Activated T-cell treated with anti-CD3 and anti-CD28 coated beads for 4 hours (primary cell): ENCODE measurements at places on chromosomes 1 and 21.

- no peak for DNase-seq
These were observed 35.5 kb downstream of the VPS26C start for GRCh38 chr21:37231671-37232070.

- no peak for DNase-seq
These were observed 17.2 kb upstream of the SLC25A44 start for GRCh38 chr1:156176610-156177210.

DNA sequence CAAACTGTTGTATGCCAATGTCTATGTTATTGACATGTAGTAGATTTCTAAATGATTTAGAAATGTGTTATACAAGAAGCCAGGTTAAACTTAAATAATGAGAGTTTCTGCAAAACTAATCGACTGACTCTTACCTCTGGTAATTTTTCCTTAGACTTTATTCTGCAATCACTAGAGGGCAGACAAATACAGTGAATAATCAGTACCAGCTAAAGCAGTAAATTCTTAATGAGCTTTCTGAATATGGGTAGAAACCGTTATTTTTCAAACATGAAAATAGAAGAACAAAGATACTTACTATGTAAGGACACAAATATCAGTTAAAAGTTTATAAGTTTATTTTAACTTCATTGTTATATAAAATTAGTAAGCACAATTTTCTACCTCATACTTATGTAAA lies 97.9 kb upstream of the RGS1 start:
- DNase-seq: no peak

DNA sequence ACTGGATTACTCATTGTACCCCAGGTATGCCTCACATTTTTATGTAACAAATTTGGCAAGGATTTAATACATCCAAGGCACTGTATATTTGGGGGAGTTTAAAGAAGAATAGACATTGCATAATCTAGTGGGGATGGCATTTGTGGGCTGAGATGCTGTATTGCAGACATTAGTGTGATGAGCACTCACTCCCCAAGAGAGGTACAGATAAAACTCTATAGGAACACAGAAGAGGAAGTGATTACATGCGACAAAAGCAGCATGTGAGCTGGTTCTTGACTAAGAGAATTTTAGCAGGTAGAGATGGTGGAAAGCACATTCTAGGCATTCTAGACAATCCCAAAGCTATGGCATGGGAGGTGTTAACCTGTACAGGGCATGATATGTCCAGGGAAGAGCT lies 24.2 kb upstream of the CDC14A start:
- no peak for DNase-seq

- DNase-seq: no peak
These were observed 17.5 kb downstream of the BACH1 start for GRCh38 chr21:29316029-29316742.

DNA sequence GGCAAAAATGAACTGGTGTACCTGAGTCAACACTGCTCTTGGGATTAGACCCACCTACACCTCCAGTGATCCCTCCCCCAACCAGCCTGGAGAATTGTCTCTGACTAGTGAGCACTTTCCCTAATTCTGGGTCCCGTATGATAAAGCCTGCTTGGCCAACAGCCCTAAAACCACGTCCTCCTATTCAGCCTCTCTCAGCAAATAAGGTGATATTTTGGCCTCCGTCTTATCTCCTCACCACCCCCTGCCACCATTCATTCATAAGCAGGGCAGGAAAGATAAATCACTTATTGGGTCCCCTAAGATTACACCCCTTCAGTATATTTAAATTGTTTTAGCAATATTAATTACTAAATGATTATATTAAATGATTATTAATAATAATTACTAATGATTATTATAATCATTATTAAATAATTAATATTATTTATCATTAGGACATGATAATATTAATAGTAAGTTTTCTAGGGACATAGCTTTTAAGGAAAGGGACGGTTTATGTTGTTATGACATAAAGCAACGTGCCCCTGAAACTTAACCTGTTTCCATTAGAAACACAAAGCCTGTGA lies 108.0 kb downstream of the DUSP10 start:
- no peak for DNase-seq

DNA sequence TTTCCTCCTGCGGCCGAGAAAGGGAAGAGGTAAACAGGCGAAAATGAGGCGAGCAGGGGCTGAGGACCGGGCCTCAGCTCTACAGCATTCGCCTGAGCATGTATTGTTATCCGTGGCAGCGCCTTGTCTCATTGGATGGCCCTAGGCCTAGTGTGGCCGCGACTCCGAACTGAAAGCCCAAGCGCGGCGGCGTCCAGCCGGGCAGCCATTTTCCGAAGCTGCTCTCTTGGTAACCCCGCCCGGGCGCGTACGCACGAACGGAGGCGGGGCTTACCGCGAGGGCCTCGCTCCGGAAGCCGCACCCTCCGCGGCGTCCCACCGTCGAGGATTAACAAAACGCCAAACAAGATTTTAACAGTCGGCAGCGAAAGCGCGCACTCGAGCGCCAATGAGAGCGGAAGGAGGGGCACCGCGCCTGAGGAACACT lies 797 bp upstream of the USP1 start:
- peak; percentile 91 for DNase-seq

DNA sequence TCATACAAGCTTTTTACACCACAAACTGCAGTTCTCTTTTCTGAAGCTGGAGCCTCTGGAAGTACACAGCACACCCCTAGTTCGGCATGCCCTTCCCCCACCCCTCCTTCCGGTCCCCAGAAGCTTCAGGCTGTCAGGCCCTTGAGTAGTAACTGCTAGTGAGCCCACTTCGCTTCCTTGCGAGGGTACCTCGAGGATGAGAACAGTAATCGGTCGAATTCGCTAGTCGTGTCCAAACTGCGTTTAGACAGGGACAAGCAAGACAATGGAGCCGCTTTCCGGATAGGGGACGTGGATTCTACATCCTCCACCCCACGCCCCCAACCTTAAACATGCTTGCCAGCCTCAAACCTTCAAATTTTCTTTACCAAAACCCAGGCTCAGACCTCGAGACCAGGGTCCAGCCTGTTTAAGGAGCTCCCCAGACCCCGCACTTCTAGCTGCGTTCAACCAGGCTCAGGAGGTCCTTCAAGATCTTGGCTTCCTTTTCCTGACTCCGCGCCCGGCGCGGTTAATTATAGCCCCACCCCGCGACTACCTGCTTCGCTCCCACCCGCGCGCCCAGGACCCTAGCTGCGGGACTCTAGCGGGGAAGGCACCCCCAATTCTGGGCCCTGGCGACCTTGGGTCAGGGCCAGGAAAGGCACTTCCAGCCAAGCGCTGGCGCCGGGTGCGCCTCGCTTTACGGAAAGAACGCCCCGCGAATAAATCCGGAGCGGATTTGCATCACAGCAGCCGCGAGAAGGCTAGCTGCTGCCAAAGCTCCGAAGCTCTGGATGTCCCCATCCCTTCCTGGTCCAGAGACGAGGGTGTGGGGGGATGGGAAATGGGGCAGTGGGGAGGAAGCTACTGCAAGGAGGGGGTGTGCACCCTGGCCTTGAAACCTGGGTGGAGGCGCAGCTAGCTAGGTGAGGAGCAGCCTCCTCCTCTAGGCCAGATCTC lies 8.1 kb upstream of the TSPAN1 start:
- peak; percentile 17 for DNase-seq

GRCh38 chr1:27544834-27545233 lies 54.9 kb upstream of the WASF2 start:
- DNase-seq: no peak

- no peak for DNase-seq
These were observed 27.1 kb downstream of the AHDC1 start for GRCh38 chr1:27576806-27577227.

- DNase-seq: no peak
These were observed 124.4 kb upstream of the IRF2BP2 start for GRCh38 chr1:234734412-234734835.

DNA sequence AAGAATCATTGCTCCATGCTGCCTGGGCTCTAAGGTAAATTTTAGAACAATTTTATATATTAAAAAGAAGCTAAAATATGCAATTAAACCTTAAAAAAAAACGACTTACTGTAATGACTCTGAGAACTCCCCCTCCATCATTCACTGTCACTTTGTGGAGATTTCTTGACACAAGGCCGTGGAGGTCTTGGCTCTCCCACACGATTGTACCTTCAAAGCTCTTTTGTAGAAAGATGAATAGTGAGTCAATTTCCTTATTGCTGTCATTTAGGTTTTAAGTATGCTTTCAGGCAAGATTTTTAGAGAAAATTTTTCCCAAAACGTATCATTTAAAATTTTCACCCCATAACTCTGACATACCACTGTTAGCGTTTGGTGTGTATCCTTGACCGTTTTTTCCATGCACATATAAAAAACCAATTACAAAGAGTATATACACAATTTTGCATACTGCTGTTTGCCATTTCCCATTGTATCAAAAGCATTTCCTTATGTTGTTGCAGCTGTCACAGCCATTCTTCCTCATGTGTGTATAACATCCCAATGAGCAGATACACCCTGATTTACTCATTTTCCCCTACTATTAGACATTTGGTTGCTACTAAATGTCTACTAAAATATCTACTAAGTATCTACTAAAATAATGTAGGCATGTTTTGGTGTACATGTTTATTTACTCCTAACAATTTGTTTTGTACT lies 33.4 kb downstream of the B3GALNT2 start:
- no peak for DNase-seq

DNA sequence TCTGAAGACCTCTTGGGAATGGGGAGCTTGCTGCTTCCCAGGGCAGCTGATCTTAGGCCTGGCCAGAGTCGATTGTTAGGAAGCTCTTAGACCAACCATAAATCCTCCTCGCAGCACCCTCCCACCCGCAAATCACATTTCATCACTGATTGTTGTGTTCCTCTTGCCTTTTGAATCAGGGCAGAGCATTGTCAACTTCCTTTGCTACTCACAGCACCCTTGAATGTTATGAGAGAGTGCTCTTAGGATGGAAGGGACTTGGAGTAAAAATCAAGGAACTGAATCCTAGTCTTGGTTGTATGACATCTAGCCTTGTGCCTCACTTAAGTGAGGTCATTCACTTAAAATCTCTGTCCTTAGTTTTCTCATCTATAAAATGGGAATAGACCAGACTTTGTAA lies 3.0 kb downstream of the VASH2 start:
- no peak for DNase-seq

DNA sequence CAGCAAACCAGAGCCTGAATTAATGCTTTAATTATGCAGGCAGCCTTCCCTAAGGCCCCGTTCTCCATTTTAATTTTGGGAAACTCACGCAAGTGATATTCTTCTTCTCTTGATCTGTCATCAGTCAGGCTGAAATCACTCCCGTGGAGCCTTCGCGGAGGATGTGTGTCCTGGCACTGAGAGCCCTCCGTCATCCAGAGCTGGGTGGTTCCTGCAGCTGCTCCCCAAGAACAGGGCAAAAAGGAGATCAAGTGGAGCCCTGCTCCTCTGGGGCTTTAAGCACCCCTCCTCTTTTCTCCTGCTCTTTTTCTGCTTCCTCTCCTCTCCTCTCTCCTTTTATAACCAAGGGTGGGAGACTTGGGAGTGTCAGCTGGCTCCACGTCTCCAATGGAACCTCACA lies 133.2 kb upstream of the CACNA1E start:
- no peak for DNase-seq

DNA sequence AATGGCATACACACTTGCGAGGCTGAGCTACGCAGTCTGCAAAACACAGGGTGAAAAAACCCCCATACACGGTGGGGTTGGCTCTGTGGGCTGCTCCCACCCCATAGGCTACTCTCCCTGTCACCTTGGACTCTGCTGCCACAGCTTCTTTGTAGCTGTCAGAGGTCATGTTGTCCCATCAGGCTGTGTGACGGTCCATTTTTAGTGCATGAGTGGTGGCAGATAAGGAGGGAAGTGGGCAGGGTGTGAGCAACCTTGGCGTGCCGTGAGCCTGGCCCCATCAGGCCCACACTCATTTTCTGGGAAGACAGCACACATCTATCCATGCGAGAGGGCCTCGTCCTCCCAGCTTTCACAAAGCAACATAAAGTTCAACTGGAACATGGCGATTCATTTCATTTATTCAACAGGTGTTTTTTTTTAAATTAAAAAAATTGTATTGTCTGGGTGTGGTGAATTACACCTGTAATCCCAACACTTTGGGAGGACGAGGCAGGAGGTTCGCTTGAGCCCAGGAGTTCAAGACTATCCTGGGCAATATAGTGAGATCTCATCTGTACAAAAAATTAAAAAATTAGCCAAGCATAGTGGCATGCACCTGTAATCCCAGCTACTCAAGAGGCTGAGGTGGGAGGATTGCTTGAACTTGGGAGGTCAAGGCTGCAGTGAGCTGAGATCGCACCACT lies 9.5 kb downstream of the GPR137B start:
- DNase-seq: no peak

DNA sequence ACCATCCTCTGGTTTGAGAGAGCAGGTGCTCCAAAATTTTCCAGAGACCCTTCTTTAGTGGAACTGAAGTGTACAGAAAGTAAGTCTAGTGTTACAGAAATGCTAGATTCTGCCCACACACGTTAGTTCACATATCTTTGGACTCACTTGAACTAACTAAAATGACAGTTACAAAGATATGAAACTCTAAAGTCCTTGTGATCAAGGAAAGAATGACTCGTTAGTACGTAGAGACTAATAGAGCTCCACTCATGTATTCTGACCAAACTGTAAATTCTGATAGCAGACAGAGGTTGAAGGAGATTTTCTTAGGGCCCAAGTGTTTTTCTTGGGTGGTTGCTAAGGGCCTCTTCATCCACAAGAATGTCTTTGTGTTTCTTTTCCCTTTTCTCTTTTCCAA lies 491.5 kb upstream of the B3GALT2 start:
- DNase-seq: no peak

GRCh38 chr1:90361026-90361425 lies 356.1 kb downstream of the BARHL2 start:
- no peak for DNase-seq
